Chondrocyte (in vitro differentiated cells): ENCODE measurements at places on chromosomes 5 and 9. TPM values are rescaled to one million over a fixed set of nuclear protein-coding genes. Genes with fewer than 3 reads are reported as not detected.

Gene PCDHA6
- total RNA-seq = 20.5 to 23.5 TPM (median 20.6 TPM) in 3 replicates

Gene EGFL7
- 5.4 to 7.8 TPM (median 7.0 TPM) in 3 replicates for total RNA-seq

Gene C5orf52
- total RNA-seq = not detected in 3 replicates

DNA sequence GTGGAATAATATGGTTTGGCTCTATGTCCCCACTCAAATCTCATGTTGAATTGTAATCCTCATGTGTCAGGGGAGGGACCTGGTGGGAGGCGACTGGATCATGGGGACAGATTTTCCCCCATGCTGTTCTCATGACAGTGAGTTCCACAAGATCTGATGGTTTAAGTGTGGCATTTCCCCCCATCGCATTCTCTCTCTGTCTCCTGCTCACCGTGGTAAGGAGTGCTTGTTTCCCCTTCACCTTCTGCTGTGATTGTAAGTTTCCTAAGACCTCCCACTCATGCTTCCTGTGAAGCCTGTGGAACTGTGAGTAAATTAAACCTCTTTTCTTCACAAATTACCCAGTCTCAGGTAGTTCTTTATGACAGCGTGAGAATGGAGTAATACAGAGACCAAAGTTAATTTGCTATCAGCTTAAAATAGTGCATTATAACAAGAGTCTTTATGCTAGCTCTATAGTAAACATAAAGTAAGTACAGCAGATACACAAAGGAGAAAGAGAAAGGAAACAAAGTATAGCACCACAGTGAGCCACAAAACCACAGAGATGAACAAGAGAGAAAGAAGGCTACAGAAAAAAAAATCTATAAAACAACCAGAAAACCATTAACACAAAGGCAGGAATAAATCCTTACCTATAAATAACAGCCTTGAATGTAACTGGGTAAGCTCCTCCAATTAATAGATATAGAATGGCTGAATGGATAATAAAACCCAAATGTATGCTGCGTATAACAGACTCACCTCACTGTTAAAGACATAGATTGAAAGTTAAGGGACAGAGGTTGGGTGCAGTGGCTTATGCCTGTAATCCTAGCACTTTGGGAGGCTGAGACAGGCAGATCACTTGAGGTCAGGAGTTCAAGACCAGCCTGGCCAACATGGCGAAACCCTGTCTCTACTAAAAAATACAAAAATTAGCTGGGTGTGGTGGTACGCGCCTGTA lies 39.7 kb downstream of the RAPGEF6 start:
- no peak for DNase-seq

DNA sequence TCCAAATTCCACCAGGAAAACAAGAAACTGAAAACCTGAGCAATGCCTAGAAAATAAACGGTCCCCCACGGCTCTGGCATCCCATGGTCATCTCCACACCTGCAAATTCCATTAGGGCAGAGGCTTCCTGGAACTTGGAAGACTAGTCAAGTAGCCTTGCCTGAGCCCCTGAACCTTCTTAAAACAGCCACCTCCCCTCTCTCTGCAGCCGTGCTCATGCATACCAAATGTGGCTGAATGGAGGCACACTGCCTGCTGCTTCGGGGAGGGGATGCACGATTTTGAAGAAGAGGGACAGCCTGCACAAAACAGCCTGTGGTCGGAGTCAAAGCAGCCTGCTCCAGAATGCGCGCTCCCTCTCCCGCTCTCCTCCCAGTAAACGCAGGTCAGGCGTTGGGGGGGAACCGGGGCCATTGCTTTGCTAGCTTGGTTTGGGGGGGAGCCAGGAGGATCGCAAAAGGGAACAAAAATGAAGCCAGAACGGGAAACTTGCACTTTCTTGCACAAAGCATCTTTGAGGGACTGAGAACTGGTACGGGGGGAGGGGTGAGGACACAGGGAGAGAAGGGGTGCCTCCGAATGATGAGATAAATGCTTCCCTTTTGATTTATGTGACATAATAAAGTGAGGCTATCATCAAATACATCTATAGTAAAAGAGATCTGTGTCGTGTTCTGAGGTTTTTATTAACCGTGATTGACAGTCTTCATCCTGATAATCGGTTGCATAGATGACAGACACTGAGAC lies at the start of gene TRPM3:
Gene TRPM3, minus strand, starts transcription at position 347 of the 747 bp plus-strand sequence. Its CDS starts 267 bp downstream, at position 80.
- DNase-seq = no peak

GRCh38 chr9:99253772-99254431 lies 31.8 kb downstream of the SEC61B start:
- DNase-seq = no peak

DNA sequence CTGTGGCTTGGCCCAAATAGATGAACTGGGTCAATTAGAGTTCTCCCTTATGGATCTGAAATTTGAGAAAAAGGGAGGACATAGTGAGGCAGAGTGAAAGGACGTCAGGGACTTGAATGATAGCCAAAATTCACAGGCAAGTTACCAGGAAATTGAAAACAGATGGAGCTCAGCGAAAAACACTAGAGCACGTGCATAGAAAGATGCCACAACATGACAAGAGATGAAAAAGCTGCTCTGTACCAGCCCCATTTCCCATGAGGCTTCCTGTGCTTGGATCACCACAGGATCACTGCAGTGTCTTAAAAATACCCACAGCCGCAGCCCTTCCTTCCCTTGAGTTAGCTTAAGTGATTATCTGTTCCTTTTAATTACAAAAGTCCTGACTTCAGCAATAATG lies 39.0 kb upstream of the HOMER1 start:
- no peak for DNase-seq

DNA sequence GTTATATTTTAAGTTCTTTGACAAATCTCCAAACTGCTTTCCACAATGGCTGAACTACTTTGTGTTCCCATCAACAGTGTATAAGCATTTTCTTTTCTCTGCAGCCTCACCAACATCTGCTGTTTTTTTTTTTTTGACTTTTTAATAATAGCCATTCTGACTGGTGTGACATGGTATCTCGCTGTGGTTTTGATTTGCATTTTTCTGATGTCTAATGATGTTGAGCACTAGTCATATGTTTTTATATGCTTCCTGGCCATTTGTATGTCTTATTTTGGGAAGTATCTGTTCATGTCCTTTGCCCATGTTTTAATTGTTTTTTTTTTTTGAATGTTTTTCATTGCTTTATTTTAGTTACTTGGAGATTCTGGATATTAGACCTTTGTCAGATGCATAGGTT lies 196.6 kb downstream of the PLK2 start:
- DNase-seq = no peak

DNA sequence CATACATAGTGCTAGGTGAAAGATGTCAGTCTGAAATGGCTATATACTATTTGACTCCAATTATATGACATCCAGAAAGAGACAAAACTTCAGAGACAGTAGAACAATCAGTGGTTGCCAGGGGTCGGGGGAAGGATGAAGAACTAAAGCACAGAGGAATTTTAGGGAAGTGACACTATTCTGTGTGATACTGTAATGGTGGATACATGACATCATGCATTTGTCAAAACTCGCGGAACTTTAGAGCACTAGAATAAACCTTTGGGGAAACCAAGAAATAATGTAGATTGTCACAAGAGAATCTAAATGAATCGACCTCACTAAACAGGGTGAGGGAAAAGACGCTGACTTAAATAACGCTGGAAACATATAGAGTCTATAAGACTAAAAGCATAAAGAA lies 107.0 kb upstream of the RETREG1 start:
- no peak for DNase-seq

- no peak for DNase-seq
Observed at GRCh38 chr9:126459546-126459945, 132.9 kb downstream of the MVB12B start.

- DNase-seq = no peak
Observed at GRCh38 chr9:136923881-136924280, 20.7 kb downstream of the FBXW5 start.

GRCh38 chr5:61178702-61179101 lies 16.4 kb upstream of the SMIM15 start:
- no peak for DNase-seq

DNA sequence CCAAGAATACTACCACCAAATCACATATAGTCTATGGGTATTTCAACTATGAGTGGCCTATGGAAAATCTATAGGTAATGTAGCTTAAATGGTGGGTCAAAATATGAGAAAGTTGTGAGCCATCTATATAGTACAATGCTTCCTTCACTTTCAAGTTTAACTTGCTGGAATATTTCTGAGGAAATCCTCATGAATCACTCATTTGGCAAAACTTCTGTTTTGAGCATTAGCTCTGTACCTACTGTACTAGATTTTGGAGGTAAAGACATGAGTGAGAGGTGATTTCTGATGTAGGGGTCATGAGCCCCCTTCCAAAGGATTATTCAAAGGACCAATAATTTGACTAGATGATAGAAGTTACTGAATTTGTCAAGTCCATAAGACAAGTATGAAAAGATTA lies 80.6 kb upstream of the DAB2 start:
- no peak for DNase-seq

DNA sequence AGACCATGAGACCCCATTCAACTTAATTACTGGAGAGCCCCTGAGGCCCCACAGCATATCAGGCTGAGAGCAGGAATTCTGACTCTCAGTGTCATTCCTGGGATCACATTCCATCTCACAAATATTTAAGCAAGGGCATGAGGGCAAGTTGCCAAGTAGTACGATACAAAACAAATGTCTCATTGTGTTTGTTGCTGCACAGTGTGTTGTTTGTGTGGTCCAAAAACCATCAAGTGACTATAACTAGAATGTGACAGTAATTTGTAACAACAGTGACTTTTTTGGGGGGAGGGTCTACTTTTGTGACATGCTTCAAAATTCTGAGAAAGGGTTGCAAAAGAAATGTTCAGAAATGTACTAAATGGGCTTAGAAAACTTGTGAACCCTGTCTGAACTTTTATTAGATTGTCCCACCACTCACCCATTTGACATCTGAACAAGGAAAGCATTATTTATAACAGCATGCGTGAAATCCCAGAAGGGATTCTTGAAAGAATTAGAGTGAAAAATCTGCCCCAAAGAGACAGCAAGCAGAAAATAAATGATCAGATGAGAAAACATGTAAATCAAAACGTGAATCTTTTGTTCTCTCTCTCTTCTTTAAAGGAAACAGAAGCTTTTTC lies 347.0 kb downstream of the NTRK2 start:
- no peak for DNase-seq

DNA sequence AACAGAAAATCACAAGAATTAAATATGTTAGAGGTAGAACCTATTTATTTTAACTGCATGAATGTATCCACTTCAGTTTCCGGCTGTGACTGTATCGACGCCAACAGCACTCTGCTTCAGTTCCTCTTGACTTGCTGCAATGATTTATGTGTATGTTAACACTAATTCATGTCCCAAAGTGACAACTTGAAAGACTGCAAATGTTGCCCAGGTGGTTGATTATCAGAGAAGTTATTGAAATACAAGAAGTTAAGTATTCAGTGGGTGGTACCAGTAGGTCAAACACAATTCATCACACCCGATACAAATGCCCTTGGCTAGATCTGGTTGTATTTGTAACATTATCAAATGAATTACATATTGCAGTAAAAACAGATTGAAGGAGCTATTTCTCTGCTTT lies 622.7 kb upstream of the CDH18 start:
- no peak for DNase-seq

- no peak for DNase-seq
Observed at GRCh38 chr9:77543131-77543822, 104.8 kb downstream of the GNA14 start.

- no peak for DNase-seq
Observed at GRCh38 chr5:160199410-160199911, 29.8 kb upstream of the FABP6 start.

DNA sequence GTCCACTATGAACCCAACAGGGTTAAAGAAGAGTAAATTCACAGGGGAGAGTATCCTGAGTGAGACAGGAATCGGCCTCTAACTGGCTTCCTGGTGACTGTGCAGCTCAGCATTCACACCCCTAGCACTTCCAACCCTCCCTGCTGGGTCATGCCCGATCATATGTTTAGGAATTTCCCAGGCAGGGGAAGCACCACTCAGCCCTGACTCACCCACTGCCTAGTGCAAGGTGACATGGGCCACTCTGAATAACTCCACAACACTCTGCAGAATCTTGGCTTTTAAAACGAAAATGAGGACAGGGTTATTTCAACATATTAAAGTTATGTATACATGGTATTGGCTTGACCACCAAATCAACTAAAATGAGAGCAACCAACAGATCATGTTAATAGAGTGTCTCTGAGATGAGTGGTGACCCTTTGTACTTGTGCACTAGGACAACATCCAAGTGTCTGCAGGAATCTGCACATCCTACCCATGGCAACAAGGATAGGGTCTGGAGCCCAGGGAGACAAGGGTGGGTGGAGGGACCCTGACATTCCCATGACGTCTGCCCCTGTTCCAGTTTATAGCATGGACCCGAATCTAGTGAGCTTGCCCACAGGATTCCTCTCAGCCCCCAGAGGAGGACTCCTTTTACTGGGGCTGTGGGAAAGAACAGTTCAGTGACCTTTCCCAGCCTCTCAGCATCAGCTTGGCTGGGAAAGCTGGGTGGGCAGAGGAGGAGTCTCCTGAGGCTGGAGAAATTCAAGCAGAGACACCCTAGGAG lies 485.8 kb downstream of the SEMA5A start:
- no peak for DNase-seq

DNA sequence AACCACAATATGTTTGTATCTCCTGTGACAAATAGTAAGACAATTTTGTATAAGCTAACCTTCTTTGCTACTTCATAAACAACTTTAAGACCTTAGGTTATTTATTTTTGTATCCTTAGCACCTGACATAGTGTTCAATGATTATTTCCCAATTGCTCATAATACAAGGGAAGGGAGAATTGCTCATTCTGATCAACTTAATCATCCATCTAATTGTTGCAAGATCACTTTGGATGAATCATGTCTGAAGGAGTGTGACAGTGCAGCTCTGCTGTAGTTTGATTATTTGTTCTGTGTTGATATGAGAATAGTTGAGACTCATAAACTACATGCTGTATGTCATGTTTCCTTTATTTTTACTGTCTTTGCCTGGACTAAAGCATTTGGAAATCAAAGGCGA lies 721.3 kb upstream of the SEMA6A start:
- no peak for DNase-seq

DNA sequence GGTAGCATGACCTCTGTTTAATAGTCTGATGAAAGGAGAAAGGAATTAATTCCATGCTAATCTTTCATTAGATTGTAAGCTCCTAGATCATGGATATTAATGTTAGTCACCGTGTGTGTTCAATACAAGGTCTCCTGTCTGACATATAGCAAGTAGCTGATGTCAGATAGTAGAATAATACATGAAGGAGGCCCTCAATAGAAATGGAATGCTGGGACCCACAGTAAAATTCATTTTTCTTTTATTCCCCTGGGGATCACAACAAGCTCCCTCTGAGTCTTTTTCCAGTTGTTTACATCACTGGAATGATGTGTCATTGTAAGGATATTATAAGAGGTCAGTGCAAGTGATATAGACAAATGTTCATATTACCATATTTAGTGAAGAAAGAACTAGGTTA lies 240.3 kb upstream of the TRPC7 start:
- DNase-seq = no peak
